Calu3 (cell line): ENCODE measurements at places on chromosomes 12 and 14.

- no peak for DNase-seq
Measured at GRCh38 chr12:96587691-96588090, 98.3 kb downstream of the CFAP54 start.

DNA sequence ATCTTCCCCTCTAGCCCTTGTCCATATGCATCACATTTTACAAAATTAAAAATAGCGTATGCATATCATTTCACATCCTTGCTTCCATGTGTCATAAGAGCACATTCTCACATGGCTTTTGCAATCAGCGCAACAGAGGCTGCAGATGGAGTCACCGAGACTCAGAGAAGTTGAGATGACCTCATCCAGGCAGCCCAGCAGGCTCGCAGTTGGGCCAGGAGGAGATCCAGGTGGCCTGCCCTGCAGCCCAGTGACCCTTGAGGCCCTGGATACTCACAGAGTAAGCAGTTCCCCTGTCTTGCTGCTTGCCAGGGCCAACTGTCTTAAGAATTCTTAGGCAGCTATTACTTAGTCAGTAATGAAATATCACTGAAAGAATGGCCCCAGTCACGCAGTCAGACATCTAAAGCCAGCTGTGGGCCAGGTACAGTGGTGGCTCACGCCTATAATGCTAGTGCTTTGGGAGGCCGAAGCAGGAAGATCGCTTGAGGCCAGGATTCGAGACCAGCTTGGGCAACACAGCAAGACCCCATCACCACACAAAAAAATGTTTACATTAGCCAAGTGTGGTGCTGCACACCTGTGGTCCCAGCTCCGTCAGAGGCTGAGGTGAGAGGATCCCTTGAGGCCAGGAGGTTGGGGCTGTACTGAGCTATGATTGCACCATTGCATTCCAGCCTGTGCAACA, 9.1 kb downstream of the CAMKK2 start:
- no peak for DNase-seq

- no peak for DNase-seq
Measured at GRCh38 chr14:75424496-75424895, 3.3 kb upstream of the JDP2 start.

DNA sequence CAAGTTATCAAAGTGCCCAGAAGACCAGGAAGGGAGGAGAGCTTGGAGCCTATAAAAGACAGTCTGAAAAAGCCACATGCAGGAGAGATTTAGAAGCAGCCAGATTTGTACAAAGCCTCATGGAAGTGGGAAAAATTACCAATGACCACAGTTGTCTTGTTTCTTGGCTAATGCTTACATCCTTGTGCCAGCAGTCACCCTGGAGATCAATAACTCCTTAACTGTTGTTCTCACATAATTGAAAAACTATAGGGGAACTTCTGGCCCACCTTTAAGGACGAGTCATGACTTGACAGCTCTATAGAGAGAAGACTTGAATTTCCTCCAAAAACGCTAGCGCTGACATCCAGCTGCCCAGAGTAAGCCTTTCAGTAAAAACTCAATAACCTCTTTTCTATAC, 313.1 kb downstream of the GALC start:
- no peak for DNase-seq

- DNase-seq: no peak
Measured at GRCh38 chr14:62696331-62696924, 348.8 kb downstream of the KCNH5 start.

DNA sequence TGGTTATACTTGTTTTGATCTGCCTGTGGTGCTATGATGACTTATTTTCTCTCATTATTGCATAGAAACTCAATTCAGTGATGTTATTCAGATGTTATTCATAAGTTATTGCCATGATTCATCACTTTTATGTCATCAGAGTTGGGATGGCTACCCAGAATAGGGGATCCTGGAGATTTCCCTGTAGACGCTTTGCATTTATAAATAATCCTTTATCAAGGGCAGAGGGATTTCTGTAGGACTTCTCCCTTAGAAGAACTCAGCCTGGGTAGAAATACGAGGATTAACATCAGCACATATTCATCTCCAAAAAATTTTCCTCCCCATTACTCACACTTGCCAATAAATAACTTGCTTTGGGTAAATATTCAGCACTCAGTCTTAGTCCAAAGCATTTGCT, 4.9 kb downstream of the GPRC5A start:
- no peak for DNase-seq

- no peak for DNase-seq
Measured at GRCh38 chr12:89546151-89546550, 20.3 kb upstream of the POC1B start.

- no peak for DNase-seq
Measured at GRCh38 chr12:45490232-45490881, 239.1 kb upstream of the ARID2 start.

GRCh38 chr14:23521785-23522640, 29.6 kb downstream of the ZFHX2 start:
- DNase-seq: no peak

GRCh38 chr14:50022661-50023060, 93.7 kb downstream of the VCPKMT start:
- no peak for DNase-seq

DNA sequence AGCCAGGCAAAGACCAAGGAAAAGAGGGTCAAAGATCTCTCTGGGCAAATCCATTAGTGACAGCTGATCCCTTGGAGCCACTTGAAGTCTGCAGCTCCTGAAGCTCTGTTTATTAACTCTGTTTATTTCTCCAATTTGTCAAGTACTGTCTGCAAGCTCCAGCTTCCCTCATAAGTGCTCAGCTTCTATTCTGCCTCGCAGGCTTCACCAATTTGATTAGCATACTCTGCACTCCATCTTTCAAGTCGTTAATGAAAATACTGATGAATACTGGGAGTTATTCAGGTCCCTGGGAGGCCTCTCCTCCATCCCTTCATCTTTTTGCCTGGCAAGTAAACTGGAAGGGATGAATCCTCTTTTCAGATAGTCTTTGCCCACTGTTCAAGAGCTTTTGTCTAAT, 54.3 kb downstream of the TTC9 start:
- DNase-seq: no peak

DNA sequence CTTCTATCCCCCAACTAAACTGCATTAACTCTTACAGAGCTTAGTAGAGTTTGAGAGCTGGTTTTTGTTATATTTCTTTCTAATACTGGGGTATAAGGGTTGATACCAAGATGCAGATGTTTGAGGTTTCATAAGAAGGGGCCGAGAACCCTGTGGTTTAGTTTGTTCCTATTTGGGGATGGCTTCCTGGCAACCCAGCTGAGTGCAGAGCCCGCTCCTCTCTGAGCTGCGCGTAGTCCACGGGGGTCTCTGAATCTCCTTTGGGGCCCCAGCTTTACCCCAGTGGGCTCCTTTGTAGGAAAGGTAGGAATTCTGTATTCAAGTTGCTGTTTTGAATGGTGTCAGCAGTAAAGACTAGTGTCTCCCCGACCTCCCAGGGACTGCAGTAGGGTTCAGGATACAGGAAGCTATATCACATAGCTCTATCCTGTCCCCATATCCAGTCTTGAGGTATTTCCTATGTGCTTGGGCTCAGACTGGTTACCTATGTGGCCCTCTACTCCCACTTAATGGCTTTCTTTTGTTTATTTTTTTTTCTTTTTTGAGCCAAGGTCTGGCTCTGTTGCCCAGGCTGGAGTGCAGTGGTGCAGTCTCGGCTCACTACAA, 25.4 kb downstream of the PLXNC1 start:
- DNase-seq: no peak

- DNase-seq: no peak
Measured at GRCh38 chr12:55647027-55647426, 10.3 kb downstream of the OR10P1 start.

DNA sequence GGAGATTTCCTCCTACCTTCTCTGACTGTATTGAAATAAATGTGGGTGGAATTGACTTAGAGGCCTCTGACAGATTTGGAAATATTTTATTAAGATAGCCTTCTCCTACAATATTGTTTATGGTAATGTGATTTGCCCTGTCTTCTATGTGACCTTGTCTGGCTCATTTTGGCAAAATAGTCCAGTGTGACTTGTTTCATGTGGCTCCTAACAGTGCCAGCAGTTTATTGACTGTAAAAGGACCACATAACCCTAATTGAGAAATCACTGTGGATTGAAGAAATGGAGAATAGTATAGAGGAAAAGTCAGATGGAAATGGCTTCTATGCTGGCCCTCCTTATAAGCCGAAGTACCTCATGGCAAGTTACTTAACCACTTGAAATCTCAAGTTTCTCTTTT, 170.9 kb upstream of the PTPRQ start:
- DNase-seq: no peak

GRCh38 chr14:51248016-51248987, 8.3 kb downstream of the TMX1 start:
- DNase-seq: no peak

DNA sequence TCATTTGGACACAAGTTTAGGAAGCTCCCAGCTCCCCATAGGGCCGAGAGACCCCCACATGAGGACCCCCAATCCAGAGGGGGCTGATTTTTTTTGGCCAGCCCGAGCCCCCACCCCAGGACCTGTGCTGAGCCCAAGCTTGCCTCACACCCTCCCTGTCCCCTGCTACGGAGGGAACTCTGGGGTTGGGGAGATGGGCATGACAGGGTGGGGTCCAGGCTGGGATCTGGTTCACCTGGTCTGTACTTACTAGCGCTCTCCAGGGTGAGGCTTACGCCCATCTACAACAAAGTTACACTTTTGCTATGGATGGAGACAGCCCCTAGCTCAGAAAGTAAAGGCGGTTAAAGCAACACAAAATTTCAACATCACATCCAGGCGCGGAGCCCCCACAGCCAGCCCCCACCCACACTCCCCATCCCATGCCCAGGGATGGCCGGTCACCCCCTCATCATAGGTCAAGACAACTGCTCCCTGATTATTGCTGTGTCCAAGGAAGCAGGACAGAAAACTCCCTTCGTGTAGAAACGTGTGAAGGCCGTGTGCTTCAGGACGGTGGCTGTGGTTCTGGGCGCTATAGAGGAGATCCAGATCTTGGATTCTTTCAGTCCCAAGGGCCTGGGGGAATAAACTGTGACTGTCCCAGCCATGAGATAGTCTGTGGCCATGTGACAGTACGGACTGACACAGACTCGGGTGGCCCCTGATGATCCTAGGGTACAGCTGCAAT, 10.7 kb downstream of the SLC25A29 start:
- no peak for DNase-seq

GRCh38 chr14:32720927-32721326, 217.8 kb upstream of the NPAS3 start:
- no peak for DNase-seq

- no peak for DNase-seq
Measured at GRCh38 chr12:95633732-95634465, 82.6 kb upstream of the USP44 start.

DNA sequence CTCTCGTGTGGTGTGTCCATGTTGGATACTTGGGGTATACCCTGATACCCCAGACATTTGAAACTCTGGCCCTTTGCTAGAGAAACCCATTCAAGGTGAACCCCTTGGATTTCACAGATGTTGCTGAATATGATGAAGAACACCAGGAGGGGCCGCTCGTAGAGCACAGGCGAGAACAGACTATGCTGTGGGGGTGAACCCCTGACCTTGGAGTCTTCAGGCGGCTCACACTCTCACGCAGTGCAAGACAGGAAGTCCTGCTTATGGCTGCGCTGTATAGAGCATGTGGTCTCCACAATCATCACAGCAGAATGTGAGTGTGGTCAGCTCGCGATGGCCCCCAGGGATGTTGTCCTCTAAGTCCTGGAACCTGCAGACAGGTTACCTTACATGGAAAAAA, 60.4 kb downstream of the SLC15A4 start:
- no peak for DNase-seq

DNA sequence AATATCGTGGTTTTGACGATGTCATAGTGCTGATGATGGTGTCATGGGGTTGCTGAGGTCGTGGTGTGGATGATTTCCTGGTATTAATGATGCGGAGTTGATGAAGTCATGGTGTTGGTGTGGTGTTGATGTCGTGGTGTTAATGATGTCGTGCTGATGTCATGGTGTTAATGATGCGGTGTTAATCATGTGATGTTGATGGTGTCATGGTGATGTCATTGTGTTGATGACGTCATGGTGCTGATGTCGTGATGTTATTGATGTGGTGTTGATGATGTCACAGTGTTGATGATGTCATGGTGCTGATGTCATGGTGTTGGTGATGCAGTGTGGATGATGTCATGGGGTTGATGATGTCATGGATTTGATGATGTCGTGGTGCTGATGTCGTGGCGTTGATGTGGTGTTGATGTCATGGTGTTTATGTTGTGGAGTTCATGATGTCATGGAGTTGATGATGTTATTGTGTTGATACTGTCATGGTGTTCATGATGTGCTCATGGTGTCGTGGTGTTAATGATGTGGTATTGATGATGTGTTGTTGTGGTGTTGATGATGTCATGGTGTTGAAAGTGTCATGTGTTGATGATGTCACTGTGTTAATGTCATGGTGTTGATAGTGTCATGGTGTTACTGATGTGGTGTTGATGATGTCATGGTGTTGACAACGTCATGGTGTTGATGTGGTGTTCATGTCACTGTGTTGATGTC, 48.5 kb upstream of the RIMBP2 start:
- DNase-seq: peak; percentile 21

- no peak for DNase-seq
Measured at GRCh38 chr12:26422839-26423398, 227.5 kb downstream of the SSPN start.

DNA sequence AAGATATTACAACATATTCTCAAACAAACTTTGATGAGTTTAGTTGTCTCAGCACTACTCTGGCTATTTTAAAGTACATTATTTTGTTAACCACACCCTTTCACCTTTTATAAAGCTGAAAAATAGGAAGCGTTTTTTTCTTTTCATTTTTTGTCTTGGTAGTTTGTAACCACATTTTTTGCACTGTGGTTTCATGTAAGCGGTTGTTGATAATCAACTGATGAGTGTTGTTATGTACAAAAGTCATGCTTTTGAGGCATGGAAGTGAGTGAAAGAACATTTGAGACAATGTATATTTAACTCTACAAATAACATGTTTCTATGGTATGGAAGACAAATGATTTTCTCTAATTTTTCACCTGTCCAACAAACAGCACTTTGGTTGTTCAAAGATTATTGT, 52.1 kb upstream of the ATP2B1 start:
- DNase-seq: no peak

DNA sequence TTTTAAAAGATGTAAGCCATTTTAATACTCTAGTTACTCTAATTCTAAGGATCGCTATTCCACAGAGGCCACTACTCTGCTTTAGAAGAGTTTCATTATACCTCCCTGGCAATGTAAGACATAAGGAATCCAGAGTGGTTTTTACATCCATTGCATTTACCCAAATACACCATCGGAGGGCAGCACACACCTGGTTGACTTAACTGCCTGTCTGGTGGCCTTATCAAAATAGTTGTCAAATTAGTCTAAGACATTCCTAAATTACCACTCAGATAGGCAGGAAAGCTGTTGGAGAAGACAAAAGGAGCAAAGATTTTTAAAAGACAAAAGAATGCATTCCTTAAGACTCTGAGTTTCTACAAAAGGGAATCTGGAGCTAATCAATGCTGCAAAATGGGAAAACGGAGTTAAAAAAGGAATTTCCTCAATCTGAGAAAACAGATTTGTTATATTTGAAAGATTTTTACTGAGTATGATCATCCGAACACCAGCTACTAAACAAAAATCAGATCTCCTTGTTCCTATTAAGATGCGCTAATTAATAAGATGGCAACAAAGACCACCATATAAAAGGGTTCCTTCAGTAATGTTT, 33.8 kb upstream of the FGD4 start:
- peak; percentile 68 for DNase-seq
